ENCODE measurements at places on chromosomes 7 and 10. TPM values are rescaled to one million over a fixed set of nuclear protein-coding genes. Genes with fewer than 3 reads are reported as not detected.

DNA sequence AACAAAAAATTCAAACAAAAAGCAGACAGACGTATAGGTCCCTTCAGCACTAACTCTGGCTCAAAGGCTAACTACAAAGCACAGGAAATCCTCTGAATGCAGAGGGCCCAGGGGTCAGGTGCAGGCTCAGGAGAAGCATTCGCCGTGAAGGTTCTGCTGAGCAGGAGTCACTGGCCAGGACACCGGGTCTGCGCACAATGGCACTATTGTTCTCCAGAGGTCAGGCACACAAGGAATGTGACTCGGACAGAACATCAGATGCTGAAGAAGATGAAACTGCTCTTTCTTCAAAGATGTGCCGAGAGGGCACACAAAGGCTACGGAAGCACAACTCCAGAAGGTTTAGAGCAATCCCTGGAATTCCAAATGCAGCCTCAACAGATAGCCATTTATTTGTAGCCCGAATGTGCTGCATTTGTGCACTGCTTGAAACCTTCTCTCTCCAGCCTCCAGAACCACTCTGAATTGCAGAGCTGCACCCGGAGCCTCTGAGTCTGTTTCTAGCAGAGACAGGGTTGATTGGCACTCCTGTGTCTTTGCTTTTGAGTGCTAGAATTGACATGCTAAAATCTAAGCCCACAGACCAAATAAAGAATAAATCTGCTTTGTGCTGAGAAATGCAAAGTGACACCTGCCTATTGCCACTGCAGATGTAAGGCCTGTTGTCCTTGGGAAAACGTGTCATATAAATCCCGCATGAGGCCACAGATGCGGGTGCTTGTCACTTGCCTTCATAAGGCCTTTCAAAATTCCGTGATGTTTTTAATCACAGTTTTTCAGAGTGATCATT, 85.4 kb upstream of the AFAP1L2 start:
- H3K27ac ChIP-seq: peak overlapping the region; percentile 3
- no peak for DNase-seq
- H3K27me3 ChIP-seq: no peaks in the 10 kb centered on the region
- peaks cover 9% of the 10 kb centered on the region for H3K36me3 ChIP-seq

The ANXA8L1 gene
- not detected for total RNA-seq

The CPA2 gene
- not detected for total RNA-seq

The OR2A12 gene
- total RNA-seq: not detected

The TRPV5 gene
- not detected for total RNA-seq

- DNase-seq: no peak
- no peaks in the 10 kb centered on the region for H3K4me1 ChIP-seq
- no peaks in the 10 kb centered on the region for H3K27me3 ChIP-seq
- no peak overlapping the region for H3K27ac ChIP-seq
- H3K4me3 ChIP-seq: no peak overlapping the region
These were observed 149.6 kb upstream of the MEOX2 start for GRCh38 chr7:15836041-15836440.

GRCh38 chr7:130314305-130314704, 21.3 kb downstream of the CPA4 start:
- no peak overlapping the region for H3K27ac ChIP-seq
- H3K36me3 ChIP-seq: no peaks in the 10 kb centered on the region
- no peaks in the 10 kb centered on the region for H3K27me3 ChIP-seq
- DNase-seq: no peak
- no peak overlapping the region for H3K4me3 ChIP-seq

The VSIR gene
- 20.7 TPM for total RNA-seq

The PLAC9 gene
- 7.4 TPM for total RNA-seq

The NUP205 gene
- 12.7 TPM for total RNA-seq

The BHLHA15 gene
- total RNA-seq: 1.8 TPM

- H3K27me3 ChIP-seq: no peaks in the 10 kb centered on the region
- H3K4me3 ChIP-seq: no peak overlapping the region
- DNase-seq: no peak
- no peaks in the 10 kb centered on the region for H3K4me1 ChIP-seq
These were observed 14.3 kb downstream of the CALML3 start for GRCh38 chr10:5538892-5539651.

DNA sequence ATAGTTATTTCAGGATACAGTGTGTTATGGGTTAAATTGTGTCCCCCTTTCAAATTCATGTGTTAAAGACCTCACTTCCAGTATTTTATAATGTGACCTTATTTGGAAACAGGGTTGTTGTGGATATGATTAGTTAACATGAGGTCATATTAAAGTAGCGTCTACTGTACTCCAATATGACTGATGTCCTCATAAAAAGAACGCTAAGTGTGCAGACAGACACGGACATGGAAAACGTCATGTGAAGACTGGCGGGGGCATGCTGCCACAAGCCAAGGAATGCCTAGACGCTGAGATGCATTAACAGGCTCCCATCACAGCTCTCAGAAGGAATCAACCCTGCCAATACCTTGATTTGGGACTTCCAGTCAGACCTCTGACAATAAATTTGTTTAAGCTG, 1.5 kb upstream of the WDR37 start:
- peaks cover 62% of the 10 kb centered on the region for H3K4me1 ChIP-seq
- DNase-seq: no peak
- H3K36me3 ChIP-seq: no peaks in the 10 kb centered on the region

GRCh38 chr10:36475746-36476145, 649.7 kb upstream of the ANKRD30A start:
- no peak for DNase-seq
- H3K4me1 ChIP-seq: no peaks in the 10 kb centered on the region
- no peaks in the 10 kb centered on the region for H3K36me3 ChIP-seq
- H3K4me3 ChIP-seq: no peak overlapping the region

DNA sequence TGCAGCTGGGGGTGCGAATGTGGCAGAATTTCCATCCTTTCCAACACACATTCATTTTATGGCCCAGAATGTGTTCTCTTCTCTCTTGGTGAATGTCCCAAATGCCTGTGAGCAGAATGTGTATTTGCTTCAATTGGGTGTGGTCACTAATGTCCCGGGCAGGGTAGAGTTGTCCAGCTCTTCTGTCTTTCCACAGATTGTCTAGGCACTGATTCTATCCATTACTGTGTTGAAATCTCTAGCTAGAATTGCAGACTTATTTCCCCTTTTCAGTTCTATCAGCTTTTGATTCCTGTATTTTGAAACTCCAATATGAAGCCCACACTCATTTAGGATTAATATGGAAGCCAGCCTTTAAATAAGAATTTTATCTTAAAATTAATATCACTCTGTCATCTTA, 14.0 kb upstream of the AKR1E2 start:
- H3K4me1 ChIP-seq: no peaks in the 10 kb centered on the region
- no peak for DNase-seq
- H3K4me3 ChIP-seq: no peak overlapping the region
- no peak overlapping the region for H3K27ac ChIP-seq

The RINT1 gene
- total RNA-seq: 29.5 TPM

- H3K27me3 ChIP-seq: no peaks in the 10 kb centered on the region
- no peaks in the 10 kb centered on the region for H3K4me1 ChIP-seq
- no peak overlapping the region for H3K27ac ChIP-seq
- H3K36me3 ChIP-seq: no peaks in the 10 kb centered on the region
- H3K4me3 ChIP-seq: no peak overlapping the region
These were observed 463.1 kb downstream of the SH2D4B start for GRCh38 chr10:81000781-81001180.

- DNase-seq: no peak
- no peak overlapping the region for H3K27ac ChIP-seq
- peaks cover 5% of the 10 kb centered on the region for H3K27me3 ChIP-seq
- no peaks in the 10 kb centered on the region for H3K36me3 ChIP-seq
- H3K4me1 ChIP-seq: no peaks in the 10 kb centered on the region
- no peak overlapping the region for H3K4me3 ChIP-seq
These were observed 110.9 kb downstream of the WDR11 start for GRCh38 chr10:120961795-120962755.

GRCh38 chr7:138752518-138753149, 45.2 kb upstream of the TMEM213 start:
- H3K27ac ChIP-seq: no peak overlapping the region
- DNase-seq: peak; percentile 25
- H3K4me3 ChIP-seq: no peak overlapping the region
- no peaks in the 10 kb centered on the region for H3K36me3 ChIP-seq

GRCh38 chr10:124739119-124739921, 4.9 kb downstream of the FAM53B start:
- H3K27me3 ChIP-seq: no peaks in the 10 kb centered on the region
- peaks cover 85% of the 10 kb centered on the region for H3K4me1 ChIP-seq
- peak overlapping the region; percentile 92 for H3K27ac ChIP-seq
- no peak overlapping the region for H3K4me3 ChIP-seq

DNA sequence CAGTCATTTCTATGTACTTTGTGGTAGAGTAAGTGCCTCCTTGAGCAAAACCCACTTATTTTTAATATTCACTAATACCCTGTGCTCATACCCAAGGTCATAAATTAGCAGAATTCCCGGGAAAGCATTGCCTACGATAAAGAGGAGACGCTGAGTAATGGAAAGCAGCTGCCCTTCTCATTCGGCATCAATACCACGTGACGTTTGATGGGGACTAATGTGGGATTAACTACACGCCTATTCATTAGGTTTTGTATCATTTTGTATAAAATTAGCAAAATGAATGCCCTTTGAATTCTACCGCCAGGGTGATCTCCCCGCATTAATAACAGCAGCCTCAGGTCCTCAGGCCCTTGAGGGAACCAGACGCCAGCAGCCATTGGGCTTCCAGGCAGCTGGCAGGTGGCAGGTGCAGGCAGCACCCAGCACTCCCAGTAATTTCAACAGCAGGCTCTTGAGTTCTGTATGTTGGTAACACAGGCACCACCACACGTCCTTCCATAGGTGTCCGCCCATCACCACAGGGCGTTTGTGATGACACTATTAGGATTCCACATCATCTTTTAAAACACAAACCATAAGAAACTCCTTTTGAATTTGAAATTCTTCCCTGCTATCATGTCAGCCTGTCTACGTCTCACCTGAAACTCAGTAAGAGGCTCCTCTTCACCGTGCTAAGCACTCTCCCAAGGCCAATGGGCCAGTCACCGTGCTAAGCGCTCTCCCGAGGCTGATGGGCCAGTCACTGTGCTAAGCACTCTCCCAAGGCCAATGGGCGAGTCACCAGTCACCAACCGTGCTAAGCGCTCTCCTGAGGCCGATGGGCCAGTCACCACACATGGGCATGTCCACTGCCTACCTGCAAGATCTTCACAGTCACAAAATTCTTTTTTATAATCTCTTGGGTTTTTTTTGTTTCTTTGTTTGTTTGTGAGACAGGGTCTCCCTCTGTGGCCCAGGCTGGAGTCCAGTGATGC, 509.4 kb downstream of the PTPRN2 start:
- H3K36me3 ChIP-seq: no peaks in the 10 kb centered on the region
- no peaks in the 10 kb centered on the region for H3K27me3 ChIP-seq
- no peak for DNase-seq
- H3K4me3 ChIP-seq: no peak overlapping the region

The NPC1L1 gene
- total RNA-seq: not detected

GRCh38 chr10:6823770-6824169, 243.7 kb upstream of the PRKCQ start:
- no peaks in the 10 kb centered on the region for H3K27me3 ChIP-seq
- no peaks in the 10 kb centered on the region for H3K4me1 ChIP-seq
- no peaks in the 10 kb centered on the region for H3K36me3 ChIP-seq

- no peak overlapping the region for H3K27ac ChIP-seq
- no peaks in the 10 kb centered on the region for H3K36me3 ChIP-seq
- no peaks in the 10 kb centered on the region for H3K27me3 ChIP-seq
- no peak overlapping the region for H3K4me3 ChIP-seq
- peaks cover 3% of the 10 kb centered on the region for H3K4me1 ChIP-seq
- peak; percentile 51 for DNase-seq
These were observed 8.4 kb downstream of the LRRC4 start for GRCh38 chr7:128022631-128023532.

The PITRM1 gene
- 91.8 TPM for total RNA-seq

GRCh38 chr10:99888622-99889021, 106.2 kb downstream of the ABCC2 start:
- no peaks in the 10 kb centered on the region for H3K27me3 ChIP-seq
- H3K36me3 ChIP-seq: peaks cover 57% of the 10 kb centered on the region
- no peak overlapping the region for H3K4me3 ChIP-seq
- H3K4me1 ChIP-seq: no peaks in the 10 kb centered on the region

DNA sequence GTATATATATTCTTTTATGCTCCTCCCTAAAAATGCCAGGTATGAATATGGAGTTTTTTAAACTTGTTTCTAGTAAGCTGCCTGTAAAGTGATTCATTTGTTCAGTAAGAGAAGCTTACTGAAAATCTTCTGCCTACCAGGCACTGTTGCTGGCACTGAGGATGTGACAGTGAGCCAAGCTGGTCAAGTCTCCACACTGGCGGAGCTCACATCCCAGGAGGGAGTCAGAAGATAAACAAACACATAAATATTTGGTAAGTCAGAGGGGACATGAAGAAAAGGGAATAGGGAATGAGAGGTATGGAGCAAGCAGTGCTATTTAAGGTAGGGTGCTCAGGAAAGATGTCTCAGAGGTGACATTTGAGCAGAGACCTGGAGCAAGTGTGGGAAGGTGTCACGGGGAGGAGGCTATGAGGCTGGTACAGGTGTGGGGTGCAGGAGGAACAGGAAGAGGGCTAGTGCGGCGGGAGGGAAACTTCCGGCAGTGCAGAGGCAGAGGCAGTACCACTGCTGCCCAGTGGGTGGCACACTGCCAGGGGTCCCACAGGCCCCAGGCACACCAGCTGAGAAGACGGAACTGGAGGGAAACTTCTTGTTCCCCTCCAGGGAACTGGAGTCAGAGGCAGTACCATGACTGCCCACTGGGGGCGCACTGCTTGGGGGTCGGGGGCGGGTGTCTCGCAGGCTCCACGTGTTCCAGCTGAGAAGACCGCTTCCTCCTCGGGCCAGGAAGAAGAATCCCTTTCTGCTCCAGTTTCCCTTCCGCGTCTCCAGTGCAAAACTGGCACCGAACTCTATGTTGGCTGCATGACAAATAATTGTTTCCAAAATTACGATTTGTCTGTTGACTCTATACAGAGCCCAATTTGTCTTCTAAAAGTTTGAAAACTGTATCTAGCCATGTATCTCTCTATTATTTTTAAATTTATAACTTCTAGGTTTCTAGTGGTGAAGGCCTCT, 161.0 kb downstream of the TEX36 start:
- DNase-seq: no peak
- H3K36me3 ChIP-seq: no peaks in the 10 kb centered on the region
- H3K27me3 ChIP-seq: peaks cover 3% of the 10 kb centered on the region
- no peak overlapping the region for H3K27ac ChIP-seq

The FAM53B gene
- total RNA-seq: 253 TPM
